Stimulated activated CD8-positive, alpha-beta memory T cell treated with anti-CD3 and anti-CD28 coated beads, Interleukin-15, amount 100 ng/mL, for 4 hours (primary cell): ENCODE measurements at places on chromosomes 5 and 9.

DNA sequence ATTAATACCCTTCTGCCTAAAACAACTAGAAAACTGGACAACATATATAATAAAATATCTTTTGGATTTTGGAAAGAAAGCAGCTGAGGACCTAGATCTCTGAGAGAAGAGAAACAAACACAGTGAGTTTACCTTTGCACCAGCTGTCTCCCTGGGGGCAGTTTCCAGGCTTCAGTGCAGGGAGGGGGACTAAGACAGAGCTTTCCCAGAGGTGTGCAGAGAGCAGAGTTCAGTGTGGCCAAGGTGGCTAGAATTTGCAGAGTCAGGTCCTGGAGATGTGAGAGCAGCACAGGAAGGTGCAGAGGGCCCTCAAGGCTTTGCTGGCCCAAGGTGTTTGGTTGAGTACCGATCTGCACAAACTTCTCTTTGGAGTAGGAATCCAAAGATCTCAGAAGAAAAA lies 26.3 kb upstream of the PTPDC1 start:
- DNase-seq: no peak

- DNase-seq: no peak
Observed at GRCh38 chr5:137282216-137282615, 216.9 kb downstream of the SPOCK1 start.

- no peak for DNase-seq
Observed at GRCh38 chr5:6583049-6583880, 49.6 kb downstream of the NSUN2 start.

DNA sequence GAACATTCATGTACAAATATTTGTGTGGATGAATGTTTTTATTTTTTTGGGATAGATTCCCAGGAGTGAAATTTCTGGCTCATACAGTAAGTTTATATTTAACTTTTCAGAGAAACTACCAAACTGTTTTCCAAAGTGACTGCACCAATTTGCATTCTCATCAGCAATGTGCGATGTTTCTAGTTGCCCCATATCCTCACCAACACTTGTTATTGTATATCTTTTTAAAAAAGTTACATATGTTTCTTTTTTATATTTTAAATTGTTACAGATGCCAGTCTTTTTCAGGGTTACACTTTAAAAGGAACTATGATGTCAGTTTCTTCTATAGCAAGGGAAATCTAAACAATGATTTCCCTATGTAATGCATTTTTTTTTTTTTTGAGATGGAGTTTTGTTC lies 49.1 kb upstream of the SEMA4D start:
- DNase-seq: no peak

- no peak for DNase-seq
Observed at GRCh38 chr5:4027088-4027734, 431.6 kb downstream of the IRX1 start.

GRCh38 chr5:72107131-72107900 lies at the start of gene MAP1B:
TSS of gene MAP1B (plus strand) at chr5:72107475. CDS start at chr5:72107532, 57 bp downstream.
- no peak for DNase-seq

GRCh38 chr9:89926167-89926566 lies 321.4 kb downstream of the GADD45G start:
- DNase-seq: no peak

DNA sequence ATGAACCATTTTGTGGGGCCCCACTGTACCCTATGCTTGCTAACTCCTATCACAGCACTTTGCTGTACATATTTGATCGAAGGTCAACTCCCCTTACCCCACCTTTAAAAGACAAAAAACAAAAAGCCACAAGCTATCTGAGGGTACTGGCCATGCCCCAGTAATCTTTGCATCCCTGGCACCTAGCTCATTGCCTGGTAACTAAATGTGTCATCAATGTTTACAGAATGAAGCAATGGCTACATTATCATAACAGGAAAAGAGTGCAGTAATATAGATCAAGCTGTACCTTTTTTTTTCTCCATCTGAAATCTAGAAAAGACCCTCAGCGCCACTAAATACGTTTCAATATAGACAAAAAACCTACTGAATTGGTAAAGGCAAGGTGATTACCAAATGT lies 188.0 kb downstream of the ELAVL2 start:
- no peak for DNase-seq

DNA sequence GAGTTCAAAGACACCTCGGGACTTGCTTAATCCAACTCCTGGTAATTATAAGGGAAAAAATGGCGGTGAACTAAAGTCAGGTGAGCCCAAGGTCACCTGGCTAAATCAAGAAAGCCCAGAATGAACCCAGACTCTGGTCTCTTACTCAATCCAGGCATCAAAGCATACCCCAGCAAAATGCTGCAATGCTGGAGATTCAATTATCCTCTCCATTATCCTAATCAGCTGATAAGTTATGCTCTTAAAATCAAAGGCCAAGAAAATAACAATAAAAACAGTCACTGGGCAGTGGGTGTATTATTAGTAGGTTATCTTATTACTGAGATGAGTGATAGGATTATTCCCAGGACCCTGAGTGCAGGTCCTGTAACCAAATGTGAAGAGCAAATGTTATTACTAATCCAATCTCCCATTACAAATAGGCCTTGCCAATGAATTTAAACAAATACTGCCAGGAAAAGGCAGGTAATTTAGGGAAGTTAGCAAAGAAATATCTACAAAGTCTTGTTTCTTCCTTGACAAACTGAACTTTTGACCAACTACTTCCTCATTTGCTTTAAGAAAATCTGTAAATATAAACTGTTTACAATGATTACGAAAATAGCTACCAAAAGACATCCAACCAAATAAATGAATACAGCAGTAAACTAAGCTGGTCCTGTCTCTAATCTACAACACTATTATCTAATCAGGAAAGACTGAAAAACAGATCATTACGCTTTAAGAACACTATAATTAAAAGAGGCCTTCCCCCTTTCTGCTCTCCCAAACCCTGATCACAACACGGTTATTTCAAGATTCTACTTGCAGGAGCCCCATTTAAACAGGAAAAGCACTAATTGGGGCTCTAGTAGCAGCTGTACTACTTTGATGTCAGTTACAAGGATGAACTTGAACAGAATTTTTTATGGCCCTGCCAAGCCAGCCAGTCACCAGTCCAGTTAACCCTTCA lies 103.2 kb downstream of the MED27 start:
- DNase-seq: no peak

DNA sequence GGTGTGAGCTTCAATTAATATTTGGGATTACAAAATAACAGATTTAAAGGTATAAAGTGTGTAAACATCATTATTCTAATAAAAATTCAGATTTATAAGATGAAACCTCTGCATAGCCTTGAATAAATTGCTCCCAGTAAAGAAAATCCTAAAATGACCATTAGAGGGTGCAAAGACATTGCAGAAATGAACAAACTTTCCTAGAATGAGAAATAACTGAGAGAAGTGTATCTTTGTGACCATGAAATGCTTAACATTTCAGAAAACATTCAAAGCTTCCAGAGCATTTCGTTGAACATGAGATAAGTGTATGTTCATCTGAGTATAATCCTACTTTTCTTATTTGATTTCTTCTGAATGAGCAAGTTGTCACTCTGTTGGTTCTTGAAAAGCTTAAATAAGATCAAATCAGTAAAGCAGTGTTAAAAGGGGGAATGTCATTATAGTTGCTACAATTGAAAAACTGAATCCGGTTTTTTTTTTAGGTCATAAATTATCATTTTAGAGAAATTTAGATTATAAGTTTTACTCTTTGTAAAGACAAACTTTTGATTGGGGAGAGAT lies 24.7 kb upstream of the NUDT12 start:
- DNase-seq: no peak

GRCh38 chr5:141944076-141944475 lies 13.9 kb downstream of the PCDH12 start:
- DNase-seq: no peak

GRCh38 chr9:113361304-113362018 lies 12.1 kb downstream of the BSPRY start:
- DNase-seq: no peak

GRCh38 chr9:101737165-101737704 lies 1.2 kb downstream of the GRIN3A start:
- DNase-seq: no peak

- no peak for DNase-seq
Observed at GRCh38 chr9:76962732-76963131, 56.7 kb upstream of the FOXB2 start.

GRCh38 chr5:146448783-146449519 lies 1.8 kb downstream of the TCERG1 start:
- DNase-seq: no peak

DNA sequence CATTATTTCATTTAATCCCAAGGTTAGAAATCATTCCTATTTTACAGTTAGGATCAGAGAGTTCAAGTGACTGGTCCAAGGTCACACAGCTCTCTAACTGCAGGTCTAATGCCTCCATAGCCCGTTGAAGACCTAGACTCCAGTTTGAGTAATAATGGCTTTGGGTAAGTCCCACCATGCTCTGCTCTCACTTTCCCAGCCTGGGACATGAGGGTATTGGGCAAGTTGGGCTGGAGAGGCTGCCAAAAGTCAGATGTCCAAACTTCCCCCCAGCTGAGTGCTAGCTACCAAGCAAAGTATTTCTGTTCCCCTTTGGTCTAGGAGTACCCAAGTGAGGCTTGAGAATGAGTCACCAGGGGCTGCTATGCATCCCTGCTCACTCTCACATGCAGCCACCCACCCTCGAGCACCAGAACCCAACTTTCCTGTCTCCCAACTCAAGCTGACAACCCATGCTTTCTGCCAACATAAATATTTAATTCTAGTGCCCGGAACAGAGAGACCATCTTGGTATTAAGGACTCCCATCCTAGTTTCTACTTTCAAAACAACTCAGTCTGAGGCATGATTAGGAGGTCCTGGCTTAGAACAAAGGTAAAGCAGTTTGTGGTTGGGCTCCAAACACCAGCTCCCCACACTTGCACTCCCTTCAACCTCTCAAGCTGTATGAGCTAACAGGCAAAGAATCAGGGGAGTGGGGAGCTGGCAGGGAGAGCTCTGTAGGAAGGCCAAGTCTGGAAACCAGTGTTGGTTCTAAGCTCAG lies 236.5 kb upstream of the TRIM32 start:
- DNase-seq: no peak

DNA sequence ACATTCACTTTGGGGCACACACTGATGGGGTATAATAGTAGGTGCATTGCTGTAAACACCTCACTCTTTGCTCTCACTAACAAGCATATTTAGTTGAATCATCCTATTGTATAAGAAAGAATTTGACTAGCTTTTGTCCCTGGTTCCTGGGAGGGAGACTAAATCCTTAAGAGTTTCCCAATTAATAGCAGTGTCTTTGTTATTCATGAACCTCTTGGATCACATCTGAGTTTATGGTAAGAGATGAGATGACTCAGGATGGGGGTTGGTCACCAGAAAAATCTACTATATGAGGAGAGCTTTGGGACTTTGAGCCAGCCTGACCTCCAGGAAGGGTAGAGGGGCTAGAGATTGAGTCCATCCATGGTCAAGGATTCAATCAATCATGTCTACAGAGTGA lies 56.8 kb downstream of the PUM3 start:
- no peak for DNase-seq

DNA sequence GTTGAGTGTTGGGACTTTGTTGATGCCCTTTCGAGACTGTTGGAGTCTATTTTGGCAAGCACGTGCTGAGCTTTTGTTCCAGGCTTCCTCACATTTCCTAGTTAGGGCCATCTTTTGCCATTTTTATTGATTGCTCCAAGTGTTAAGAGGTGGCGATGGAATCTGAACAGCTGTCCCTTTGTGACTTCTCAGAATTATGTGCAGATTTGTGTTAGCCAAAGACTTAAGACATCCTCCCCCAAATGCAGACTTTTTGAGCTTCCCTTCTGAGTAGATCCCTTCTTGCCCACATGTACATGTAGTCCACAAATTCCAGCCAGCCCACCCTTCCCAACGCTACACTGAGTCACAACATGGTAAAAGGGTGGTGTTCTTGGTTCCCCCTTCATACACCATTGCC lies 59.2 kb downstream of the SPIN1 start:
- no peak for DNase-seq

GRCh38 chr5:21802869-21803490 lies 1050.2 kb downstream of the CDH12 start:
- DNase-seq: no peak

DNA sequence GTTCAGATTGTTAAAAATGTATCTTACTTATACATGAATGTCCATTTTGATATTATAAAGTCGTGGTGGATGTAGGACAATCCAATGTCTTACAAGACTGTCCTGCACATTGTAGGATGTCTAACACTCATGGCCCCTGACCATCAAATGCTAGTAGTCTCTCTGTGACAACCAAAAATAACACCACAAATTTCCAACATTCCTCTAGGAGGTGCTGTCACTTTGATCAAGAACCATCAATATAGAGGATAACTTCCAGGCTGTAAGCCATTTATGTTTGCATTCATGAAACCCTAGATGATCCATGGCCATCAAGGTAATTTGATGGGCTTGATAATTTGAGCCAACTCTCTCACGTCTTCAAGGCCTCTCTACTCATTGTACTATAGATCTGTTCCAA lies 20.5 kb upstream of the ZFR start:
- no peak for DNase-seq

GRCh38 chr5:68287976-68288706 lies 72.6 kb downstream of the PIK3R1 start:
- DNase-seq: peak; percentile 21

- no peak for DNase-seq
Observed at GRCh38 chr5:52119768-52120167, 667.9 kb upstream of the ITGA1 start.

DNA sequence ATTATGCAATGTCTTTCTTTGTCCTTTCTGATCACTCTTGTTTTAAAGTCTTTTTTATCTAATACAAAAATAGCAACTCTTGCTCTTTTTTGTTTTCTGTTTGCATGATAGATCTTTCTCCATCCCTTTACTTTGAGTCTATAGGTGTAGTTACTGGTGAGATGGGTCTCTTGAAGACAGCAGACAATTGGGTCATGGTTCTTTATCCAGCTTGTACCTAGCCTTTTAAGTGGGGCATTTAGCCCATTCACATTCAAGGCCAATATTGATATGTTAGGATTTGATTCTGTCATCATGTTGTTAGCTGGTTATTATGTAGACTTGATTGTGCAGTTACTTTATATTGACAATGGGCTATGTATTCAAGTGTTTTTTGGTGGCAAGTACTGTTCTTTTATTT lies 245.9 kb upstream of the TARS1 start:
- no peak for DNase-seq

DNA sequence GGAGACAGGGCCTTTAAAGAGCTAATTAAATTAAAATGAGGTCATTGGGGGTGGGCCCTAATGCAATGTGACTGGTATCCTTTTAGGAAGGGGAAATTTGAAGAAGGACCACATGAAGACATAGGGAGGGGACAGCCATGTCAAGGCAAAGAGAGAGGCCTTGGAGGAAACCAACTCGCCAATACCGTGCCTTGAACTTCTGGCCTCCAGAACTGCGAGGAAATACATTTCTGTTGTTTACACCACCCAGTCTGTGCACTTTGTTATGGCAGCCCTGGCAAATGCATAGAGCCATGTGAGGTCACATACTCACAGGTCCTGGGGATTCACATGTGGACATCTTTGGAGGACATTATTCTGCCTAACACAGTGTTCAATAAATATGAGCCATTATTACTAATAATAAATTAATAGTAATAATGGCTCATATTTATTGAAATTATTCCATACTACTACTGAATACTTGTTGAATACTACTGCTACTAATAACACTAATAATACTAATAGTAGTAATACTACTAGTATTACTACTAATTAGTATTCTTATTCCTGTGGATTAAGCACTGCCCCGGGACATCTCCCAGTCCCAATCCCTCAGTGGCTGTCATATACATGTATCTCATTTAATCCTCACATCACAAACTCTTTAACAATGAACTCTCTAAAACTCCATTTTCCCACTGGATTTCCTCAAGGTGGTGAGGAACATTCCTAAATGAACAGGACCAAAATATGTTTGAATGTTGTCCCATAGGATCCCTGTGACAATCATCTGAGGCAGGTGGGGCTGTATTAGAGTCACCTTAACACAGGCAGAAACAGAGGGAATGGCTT lies 8.4 kb downstream of the TRAF1 start:
- DNase-seq: no peak
